ENCODE measurements at places on chromosomes 5 and 9. TPM values are rescaled to one million over a fixed set of nuclear protein-coding genes. Genes with fewer than 3 reads are reported as not detected.

GRCh38 chr9:82940376-82940775 lies 122.6 kb downstream of the RASEF start:
- no peak for DNase-seq

DNA sequence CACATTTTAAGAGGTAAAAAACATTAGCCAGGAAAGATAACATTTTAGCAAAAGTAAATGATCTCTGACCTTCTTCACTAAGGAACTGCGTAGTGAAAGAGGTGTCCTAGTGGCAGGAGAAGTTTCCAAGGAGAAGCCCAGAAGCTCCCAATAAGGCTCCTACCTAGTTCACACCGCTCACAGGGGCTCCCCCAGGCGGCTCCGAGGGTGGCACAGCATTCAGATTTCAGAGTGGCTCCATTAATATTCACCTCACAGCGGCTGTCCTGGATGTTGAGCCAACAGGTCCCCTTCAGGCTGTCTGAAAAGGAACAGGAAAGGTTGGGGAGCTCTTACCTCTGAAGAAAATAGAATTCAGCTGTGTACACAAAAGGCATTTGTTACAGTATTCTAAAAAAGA lies 187.3 kb downstream of the FBN2 start:
- peak; percentile 11 for DNase-seq

DNA sequence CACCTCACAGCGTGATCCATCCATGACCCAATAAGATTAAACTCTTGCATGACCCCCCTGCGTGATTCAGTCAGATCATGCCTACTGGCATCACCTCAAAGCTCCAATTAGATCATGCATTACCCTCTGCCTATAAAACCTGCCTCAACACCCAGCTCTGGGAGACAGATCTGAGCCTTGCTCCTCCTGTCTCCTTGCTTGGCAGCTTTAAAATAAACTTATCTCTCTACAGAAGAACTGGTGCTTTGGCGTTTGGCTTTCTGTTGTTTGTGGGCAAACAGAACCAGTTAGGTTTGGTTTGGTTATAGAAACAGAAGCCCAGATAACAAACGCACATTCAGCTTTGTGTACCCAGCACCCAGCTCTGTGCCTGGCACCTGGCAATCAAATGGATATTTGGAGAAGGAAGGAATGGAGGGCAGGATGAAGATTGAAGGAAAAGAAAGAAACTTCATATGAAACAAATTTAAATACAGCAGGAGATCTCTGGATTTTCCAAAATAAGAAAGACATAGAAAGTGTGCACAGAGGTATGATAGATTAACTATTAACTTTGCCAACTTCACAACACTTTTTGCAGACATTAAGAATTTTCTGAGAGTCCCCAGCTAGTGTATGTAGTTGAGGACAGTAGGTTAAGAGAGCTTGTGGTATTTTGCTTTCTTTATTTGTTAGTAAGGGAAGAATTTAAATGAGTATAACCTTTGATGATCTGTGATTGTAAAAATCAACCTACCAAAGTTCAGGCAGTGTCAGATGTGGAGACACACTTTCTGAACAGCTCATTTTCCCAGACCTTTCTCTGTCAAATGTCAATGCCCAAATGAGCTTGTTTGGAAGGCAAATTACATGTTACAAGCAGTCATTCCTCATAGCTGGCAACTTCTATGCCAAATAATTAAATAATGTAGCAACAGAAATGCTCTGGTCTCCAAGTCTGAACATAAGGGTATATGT lies 102.1 kb upstream of the ASTN2 start:
- no peak for DNase-seq

DNA sequence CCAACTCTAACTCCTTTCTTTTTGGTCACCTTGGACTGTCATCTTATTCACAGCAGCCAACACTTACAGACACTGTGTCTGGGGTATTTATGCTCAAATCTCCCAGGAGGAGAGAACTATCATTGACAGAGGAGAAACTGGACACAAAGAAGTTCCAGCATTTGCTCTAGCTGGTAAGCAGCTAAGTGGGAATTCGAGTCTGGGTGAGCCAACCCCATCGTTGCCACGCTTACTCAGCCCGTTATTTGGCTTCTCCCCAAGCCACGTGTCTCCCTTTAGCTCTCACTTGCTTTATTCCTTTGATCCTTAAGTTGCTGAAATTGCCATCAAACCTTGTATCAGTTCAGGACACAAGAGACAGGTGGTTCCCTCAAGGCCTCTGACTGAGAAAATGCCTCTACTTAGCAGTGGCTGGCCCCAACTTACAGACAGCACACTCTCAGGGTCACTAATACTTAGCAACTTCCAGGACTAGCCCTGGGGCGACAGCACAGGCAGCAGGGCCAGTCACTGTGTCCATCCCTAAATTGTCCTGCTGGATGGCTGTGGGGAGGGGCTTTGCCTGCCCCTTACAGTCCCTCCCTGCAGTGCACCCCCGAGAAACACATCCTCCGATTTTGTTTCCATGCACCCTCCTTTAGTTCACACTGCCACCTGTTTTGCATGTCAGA lies 1.4 kb downstream of the SLC36A2 start:
- DNase-seq: peak; percentile 39

DNA sequence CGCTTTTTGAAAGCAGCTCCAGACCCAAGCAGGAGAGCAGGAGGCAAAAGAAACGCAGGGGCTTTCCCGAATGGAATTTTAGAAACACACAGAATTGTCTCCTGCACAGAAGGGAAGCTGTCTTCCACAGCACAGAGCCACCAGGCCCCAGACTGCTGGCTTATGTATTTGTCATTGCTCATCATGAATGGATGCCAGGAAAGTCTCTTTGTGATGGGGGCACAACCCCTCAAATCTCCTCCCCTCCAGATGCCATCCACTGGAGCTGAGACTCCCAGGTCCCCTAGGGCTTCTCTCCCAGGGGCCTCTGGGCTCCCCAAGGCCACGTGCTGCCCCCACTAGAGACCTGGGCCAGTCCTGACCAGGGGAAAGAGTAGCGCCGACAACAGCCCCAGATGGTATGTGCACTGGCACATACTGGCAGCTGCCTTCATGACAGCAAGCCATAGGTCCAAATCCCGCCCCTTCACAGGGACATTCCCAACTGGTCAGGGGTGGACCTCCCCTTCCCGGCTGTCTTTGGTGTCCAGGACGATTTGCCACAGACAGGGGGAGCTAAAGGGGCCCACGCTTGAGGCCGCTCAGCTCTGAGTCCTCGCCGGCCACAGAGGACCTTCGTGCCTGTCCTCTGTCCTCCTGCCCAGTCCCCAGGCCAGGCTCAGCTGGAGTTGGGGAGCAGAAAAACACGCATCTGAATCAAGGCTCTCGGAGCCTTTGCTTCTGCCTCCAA lies 127.8 kb downstream of the KCNIP1 start:
- DNase-seq: peak; percentile 58

DNA sequence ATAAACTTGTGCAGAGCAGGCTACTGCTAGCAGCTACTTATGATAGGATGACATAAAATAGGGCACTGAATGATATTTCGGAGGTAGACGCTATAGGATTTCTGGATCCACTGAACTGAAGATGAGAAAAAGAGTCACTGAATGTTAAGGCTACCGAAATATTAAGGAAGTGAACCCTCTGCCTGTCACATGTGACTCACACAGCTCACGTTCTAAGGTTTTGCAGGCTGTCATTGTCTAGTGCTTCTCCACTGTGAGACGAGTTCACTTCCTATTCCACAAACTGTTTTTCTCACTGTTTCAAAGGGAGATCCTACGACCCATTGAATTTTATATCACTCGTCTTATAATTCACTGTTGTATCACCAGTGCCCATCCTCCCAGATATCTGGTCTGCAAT lies 100.8 kb downstream of the CTNND2 start:
- peak; percentile 6 for DNase-seq

DNA sequence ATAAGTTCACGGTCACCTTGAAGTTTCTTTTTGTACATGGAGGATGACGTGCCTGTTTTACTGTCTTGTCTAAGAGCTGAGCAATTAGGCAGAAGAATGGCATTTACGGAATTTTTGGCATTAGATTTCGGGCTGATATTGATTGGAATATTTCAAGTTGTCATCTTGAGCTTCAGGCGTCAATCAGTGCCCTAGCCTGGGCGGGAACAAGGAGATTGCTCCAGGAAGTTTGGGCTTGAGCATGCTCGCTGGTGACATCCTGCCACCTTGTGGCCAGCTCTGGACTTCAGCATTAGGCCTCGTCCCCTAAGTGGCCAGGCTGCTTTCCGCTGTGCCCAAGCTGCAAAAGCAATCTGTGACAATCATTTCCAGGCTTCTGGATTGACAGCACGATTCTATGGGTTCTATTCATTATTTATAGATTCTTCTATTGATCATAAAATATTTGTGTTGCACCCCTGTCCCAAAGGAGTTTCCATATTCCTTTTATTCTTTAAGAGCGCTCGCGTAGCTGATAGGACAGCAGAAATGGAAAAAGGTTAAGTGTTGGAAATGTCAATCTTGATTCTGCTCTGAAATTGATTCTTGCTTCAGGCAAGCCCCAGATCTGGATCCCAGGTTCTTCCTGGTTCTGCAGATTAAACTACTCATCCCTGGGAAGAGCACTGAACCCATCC lies 79.3 kb downstream of the SLC28A3 start:
- DNase-seq: peak; percentile 82

DNA sequence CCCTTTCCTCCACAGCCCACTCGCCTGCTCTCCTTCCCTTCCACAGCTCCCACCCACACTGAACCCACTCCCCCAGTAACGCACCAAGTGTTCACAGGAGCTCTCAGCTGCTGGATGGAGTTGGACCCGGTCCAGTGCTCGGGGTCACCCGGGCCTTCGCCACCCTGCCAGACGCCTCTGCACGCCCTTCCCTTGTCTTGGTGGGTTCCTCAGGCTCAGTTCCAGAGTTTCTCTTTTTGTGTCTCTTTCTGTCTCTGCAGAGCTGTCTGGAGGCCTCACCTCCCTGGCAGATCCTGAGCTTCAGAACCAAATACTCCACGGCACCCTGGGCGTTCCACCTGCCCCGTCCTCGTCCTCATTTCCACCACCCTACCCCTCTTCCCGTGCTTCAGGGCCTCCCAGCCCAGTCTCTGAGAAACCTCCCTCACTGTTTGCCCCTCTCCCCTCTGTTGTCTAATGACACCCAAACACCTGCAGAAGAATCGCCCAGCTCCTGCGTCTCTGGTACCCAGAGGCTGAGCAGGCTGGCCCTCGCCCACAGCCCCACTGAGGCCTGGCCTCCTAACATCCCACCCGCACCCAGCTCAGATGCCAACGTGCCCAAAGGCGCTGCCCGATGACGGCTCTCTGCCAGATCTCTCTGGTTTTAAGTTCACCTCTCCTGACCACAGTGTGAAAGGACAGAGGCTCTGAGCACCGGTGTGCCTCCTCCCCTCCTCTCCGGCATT lies 74.3 kb downstream of the COL23A1 start:
- DNase-seq: no peak

DNA sequence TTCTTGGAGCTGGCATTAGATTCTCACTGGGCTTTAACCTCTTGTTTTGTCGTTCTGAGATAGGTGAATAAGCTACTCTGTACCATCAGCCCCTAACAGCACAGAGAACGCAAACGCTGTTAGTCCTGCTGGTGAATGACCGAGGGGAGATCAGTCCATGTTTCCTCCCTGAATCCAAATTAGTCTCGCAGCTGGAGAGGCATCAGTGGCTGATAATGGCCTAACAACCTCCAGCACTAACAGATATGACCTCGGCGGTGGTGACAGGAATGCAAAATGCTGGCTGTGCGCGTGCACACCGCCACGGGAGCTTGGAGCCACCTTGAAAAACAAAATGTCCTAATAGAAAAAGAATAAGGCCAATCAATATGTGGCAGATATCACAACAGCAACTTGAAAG lies 77.6 kb upstream of the IRX1 start:
- no peak for DNase-seq

GRCh38 chr9:34341659-34342295 lies 12.4 kb downstream of the NUDT2 start:
- no peak for DNase-seq

DNA sequence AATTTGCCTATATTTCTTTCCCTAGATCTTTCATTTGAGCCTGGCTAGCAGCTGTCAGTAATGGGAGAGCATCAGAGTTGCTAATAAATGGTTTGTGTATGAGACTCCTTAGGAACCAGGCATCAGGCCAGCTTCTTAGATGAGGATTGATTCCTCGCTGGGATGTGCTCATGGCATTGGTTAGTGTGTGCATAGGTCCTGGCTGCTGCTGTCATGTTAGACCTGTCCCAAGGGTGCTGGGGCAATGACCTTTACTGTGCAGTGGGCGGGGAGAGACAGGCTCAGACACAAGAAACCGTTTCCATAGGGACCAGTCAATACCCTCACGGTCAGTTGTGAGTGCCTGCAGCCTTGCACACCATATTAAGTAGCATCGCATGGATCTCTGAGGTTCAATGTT lies 112.3 kb upstream of the NR3C1 start:
- peak; percentile 74 for DNase-seq

DNA sequence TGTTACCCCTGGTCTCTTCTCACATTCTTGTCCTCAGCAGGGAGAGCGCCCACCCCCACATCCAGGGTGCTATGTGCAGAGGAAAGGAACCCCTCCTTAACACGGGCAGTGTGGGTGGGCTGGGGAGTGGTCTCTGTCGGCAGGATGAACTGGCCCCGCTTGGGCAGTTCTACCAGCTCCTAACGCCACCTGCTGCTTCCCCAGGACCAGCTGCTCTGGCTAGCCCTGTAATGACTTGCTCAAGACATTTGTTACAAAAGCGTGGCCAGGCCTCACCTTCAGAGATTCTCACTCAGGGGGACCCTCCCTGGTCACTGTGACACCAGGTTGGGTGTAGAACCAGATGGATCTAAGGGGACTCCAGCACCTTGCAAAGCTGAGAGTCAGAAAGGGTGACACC lies 82.4 kb downstream of the HMCN2 start:
- DNase-seq: no peak

DNA sequence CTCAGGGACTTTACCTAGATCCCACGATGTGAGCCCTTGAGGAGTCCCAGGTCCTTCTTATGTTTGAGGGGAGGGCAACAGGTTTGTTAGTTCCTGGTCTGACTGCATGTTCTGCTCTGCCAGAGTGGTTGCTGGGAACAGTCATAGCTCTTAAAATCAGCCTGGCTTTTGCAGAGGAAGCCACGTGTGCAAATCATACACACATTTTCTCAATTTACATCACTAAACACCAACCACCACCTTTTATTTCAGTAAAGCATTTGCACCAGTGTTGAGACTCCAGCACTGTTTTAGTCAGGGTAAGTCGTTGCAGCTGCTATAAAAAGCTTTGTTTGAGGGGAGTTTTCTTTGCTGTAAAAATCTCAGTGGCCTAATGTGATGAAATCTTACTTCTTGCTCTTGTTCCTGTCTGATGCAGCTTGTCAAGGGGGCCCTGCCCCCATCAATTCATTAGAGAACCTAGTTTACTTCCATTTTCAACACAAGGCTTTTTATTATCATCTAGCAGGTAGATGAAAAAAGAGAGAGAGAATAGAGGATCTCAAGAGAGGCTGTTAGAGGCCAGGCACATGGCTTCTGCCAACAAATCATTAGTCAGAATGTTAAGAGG lies 70.3 kb upstream of the VCAN start:
- DNase-seq: no peak

GRCh38 chr9:93270976-93271375 lies 87.0 kb downstream of the WNK2 start:
- DNase-seq: no peak

The IRGM gene
- not detected for total RNA-seq

The ACTBL2 gene
- 9.3 TPM for total RNA-seq

The MBLAC2 gene
- total RNA-seq: 2.5 TPM

The CAPSL gene
- 0.62 TPM for total RNA-seq

The HSPA4 gene
- 93.8 TPM for total RNA-seq
